ENCODE measurements at places on chromosomes 13 and 19.

GRCh38 chr13:35252536-35253205, 223.8 kb downstream of the MAB21L1 start:
- DNase-seq: no peak
- H3K27ac ChIP-seq: no peak overlapping the region
- H3K27me3 ChIP-seq: no peaks in the 10 kb centered on the region
- no peaks in the 10 kb centered on the region for H3K4me1 ChIP-seq
- H3K36me3 ChIP-seq: no peaks in the 10 kb centered on the region
- H3K4me3 ChIP-seq: no peak overlapping the region

- no peak for DNase-seq
- H3K27ac ChIP-seq: no peak overlapping the region
- no peak overlapping the region for H3K4me3 ChIP-seq
- H3K27me3 ChIP-seq: no peaks in the 10 kb centered on the region
- peaks cover 7% of the 10 kb centered on the region for H3K4me1 ChIP-seq
These were observed 17.5 kb downstream of the ATCAY start for GRCh38 chr19:3897936-3898335.

DNA sequence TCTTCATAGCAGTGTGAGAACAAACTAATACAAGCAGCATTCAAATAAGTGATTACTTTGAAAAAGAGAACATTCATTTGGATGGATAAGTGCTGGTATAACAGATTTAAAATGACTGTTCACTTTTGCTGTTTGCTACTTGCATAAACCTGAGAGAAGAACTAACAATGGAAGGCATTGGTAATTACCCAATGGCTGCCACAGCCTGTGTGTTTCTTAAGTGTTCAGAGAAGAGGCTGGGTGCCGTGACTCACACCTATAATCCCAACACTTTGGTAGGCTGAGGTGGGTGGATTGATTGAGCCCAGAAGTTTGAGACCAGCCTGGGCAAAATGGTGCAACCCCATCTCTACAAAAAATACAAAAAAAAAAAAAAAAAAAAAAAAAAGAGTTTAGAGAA, 4.9 kb upstream of the TEX26 start:
- H3K4me3 ChIP-seq: no peak overlapping the region
- DNase-seq: no peak
- H3K27ac ChIP-seq: no peak overlapping the region
- H3K36me3 ChIP-seq: no peaks in the 10 kb centered on the region
- no peaks in the 10 kb centered on the region for H3K4me1 ChIP-seq
- peaks cover 4% of the 10 kb centered on the region for H3K27me3 ChIP-seq

- H3K4me3 ChIP-seq: no peak overlapping the region
- H3K4me1 ChIP-seq: no peaks in the 10 kb centered on the region
- H3K27ac ChIP-seq: no peak overlapping the region
- no peaks in the 10 kb centered on the region for H3K27me3 ChIP-seq
These were observed 117.4 kb downstream of the TNFRSF19 start for GRCh38 chr13:23687614-23688013.

DNA sequence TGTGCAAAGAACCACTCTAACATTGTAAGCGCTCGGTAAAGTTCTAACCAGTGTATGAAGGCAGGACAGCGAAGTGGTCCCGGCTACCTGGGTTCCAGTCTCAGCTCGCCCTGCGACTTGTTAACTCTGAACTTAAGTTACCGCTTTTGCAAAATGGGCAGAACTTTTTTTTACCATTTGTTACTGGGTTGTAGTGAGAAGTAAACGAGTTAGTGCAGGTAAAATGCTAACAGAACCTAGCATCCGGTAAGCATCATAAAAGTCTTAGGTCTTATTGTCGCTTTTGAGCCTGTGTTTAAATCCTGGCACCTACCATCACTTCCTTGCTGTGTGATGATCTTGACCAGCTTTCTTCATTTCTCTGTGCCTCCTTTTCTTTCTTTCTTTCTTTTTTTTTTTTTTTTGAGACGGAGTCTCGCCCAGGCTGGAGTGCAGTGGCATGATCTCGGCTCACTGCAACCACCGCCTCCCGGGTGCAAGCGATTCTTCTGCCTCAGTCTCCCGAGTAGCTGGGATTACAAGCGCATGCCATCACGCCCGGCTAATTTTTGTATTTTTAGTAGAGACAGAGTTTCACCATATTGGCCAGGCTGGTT, 734 bp upstream of the TRMT1 start:
- no peaks in the 10 kb centered on the region for H3K36me3 ChIP-seq
- peak overlapping the region; percentile 29 for H3K4me3 ChIP-seq
- no peaks in the 10 kb centered on the region for H3K27me3 ChIP-seq
- peaks cover 38% of the 10 kb centered on the region for H3K4me1 ChIP-seq
- H3K27ac ChIP-seq: peak overlapping the region; percentile 80

- no peaks in the 10 kb centered on the region for H3K27me3 ChIP-seq
- H3K27ac ChIP-seq: no peak overlapping the region
- DNase-seq: no peak
These were observed 117.9 kb downstream of the TDRD3 start for GRCh38 chr13:60514891-60515290.

- peak overlapping the region; percentile 83 for H3K27ac ChIP-seq
- DNase-seq: no peak
- H3K4me1 ChIP-seq: peaks cover 13% of the 10 kb centered on the region
- H3K4me3 ChIP-seq: peak overlapping the region; percentile 47
- H3K27me3 ChIP-seq: no peaks in the 10 kb centered on the region
These were observed 57.7 kb downstream of the ZNF568 start for GRCh38 chr19:36973844-36974195.

- DNase-seq: peak; percentile 78
- H3K27me3 ChIP-seq: peaks cover 63% of the 10 kb centered on the region
- H3K4me3 ChIP-seq: no peak overlapping the region
- no peaks in the 10 kb centered on the region for H3K36me3 ChIP-seq
These were observed 61.4 kb upstream of the NFIC start for GRCh38 chr19:3304871-3305423.

GRCh38 chr13:31725841-31726240, 13.5 kb upstream of the RXFP2 start:
- no peak overlapping the region for H3K4me3 ChIP-seq
- no peaks in the 10 kb centered on the region for H3K36me3 ChIP-seq
- H3K27me3 ChIP-seq: no peaks in the 10 kb centered on the region

DNA sequence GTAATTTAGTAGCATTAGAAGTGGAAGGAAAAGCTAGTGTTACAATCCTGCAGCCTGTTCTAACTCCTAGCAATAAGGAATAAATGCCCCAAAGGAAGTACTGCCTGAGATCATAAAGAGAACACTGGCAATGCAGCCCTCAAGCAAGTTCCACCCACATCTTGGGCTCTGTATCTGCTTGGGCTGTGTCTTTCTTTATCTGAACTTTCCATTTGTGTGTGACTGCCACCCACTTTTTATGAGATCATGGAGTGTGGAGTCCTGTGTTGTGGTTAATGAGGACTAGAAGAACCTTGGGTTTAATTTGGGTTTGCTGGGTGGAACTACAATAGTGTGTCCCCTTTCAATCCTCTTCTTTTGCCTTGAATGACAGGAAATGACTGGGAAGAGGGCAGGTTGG, 38.2 kb downstream of the RFXAP start:
- DNase-seq: no peak
- no peak overlapping the region for H3K27ac ChIP-seq
- H3K27me3 ChIP-seq: no peaks in the 10 kb centered on the region

DNA sequence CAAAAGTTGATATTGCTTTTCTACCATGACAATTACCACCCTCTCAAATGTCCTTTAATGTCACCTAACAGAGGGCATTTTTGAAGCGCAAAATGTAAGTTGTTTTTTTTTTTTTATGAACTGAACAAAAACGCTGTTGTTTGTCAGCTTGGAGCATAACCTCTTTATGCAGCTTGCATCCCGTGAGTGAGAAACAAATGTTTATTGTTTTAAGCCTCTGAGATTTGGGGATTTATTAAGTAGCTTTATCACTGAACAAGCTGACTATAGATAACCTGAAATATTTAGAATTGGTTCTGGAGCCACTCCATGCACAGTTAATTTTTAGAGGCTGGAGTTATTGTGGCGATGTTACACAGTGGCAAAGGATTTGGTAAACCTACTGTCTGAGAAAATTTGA, 80.1 kb upstream of the ATXN8OS start:
- DNase-seq: no peak
- no peak overlapping the region for H3K4me3 ChIP-seq
- no peaks in the 10 kb centered on the region for H3K4me1 ChIP-seq
- H3K27me3 ChIP-seq: no peaks in the 10 kb centered on the region
- H3K36me3 ChIP-seq: no peaks in the 10 kb centered on the region

DNA sequence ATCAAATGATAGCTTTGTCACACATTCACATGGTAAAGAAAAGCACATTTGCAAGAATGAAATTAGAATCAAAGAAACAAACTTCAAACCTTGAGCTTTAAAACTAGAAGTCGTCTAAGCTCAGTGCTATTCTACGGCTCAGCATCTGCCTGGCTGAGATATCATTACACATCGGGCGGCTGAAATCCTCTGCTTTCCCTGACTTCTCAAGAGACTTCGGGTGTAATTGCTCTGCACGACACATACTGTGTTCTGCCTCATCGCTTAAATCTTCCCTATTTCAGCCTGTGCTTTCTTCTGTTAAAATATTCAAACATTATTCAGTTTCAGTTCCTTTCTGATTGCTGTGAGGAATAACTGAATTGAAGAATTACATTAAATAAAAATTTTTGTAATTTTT, 265.3 kb downstream of the NALCN start:
- DNase-seq: no peak
- H3K27me3 ChIP-seq: peaks cover 21% of the 10 kb centered on the region
- no peaks in the 10 kb centered on the region for H3K36me3 ChIP-seq
- no peak overlapping the region for H3K27ac ChIP-seq

- peak overlapping the region; percentile 81 for H3K4me3 ChIP-seq
- peak overlapping the region; percentile 95 for H3K27ac ChIP-seq
- DNase-seq: peak; percentile 51
These were observed 591 bp downstream of the DEDD2 start for GRCh38 chr19:42216653-42217519.

DNA sequence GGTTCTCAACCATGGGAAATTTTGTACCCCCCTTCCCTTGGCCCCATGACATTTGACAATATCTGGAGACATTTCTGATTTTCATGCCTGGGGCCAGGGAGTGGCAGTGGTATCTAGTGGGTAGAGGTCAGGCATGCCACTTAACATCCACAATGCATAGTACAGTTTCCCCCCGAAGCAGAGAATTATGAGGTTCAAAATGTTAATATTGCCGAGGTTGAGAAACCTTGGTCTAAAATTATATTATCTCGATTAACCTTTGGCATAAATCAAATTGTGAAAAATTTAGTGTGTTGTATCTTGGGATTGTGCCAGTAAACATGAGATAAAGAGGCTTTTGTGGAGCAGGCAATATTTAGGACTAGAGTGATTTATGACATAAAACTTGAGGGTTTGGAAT, 147.9 kb downstream of the LMO7 start:
- DNase-seq: no peak
- no peak overlapping the region for H3K27ac ChIP-seq
- no peaks in the 10 kb centered on the region for H3K27me3 ChIP-seq
- H3K36me3 ChIP-seq: no peaks in the 10 kb centered on the region
- no peak overlapping the region for H3K4me3 ChIP-seq
- peaks cover 36% of the 10 kb centered on the region for H3K4me1 ChIP-seq

DNA sequence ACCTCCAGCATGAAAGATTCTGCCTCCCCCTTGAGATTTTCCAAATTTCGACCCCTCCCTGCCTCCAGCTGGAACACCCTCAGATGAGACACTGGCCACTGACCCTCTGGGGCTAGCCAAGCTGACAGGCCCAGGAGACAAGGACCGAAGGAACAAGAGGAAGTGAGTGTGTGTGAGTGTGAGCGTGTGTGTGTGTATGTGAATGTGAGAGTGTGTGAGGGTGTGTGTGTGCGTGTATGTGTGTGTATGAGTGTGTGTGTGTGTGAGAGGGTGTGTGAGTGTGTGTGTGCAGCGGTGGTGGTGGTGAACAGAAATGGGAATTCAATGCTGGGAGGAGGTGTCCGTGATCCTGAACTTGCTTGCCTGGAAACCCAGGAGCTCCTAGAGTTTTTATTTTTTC, 13.8 kb downstream of the HRC start:
- H3K4me1 ChIP-seq: peaks cover 27% of the 10 kb centered on the region
- no peak overlapping the region for H3K4me3 ChIP-seq
- no peak overlapping the region for H3K27ac ChIP-seq
- no peak for DNase-seq

DNA sequence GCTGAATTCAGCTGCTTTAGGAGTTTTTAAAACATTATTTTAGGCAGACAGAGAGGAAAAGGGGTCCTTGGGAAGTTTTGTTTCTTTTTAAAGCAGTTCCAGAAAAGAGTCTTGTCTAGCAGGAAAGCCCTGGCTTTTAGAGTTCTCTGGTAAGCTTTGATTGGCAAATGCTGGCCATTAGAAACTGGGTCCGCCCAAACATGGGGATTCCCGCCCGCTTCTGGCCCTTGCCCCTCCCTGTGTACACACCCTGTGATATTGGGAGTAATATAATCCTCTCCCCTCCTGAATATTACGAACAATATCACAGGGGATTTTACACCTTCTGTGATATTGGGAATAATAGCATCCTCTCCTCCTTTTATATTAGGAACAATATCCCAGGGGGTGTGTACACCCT, 58.9 kb downstream of the ERICH4 start:
- no peaks in the 10 kb centered on the region for H3K36me3 ChIP-seq
- peaks cover 20% of the 10 kb centered on the region for H3K27me3 ChIP-seq
- DNase-seq: no peak
- no peak overlapping the region for H3K27ac ChIP-seq
- no peaks in the 10 kb centered on the region for H3K4me1 ChIP-seq

DNA sequence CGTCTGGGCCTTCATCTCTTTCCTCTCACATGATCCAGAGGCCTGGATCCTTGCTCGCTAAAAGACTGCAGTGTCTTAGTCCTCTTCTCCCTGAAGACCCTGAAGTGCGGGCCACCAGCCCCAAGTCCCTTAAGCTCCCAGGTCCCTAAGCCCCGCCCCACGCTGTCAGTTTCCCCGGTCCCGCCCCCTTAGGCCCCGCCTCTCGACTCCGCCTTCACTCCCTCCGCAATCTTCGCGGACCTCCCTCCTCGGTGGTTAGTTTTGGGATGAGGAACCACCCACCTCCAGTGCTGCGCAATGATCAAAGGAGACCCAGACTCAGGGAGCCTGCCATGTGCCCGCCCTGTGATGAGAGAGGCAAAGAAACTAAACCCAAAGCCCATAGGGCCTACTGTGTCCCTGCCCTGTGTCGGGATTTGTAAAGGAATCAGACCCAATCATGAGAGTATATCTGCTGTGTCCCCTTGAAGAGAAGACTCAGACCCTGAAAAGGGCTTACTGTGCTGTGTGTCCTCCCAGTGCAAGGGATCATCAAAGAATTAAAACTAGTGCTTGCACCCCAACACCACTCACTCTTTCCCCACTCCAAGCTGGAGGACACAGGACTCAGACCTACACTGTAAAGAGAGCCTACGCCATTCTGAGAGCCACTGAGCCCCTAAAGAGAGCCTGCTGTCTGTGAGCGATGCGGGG, 3.0 kb upstream of the COX6B1 start:
- H3K27ac ChIP-seq: peak overlapping the region; percentile 95
- peak overlapping the region; percentile 70 for H3K4me3 ChIP-seq
- peak; percentile 92 for DNase-seq

Data from transverse colon (tissue), 4 donors.